ENCODE measurements at places on chromosomes 4 and X.

DNA sequence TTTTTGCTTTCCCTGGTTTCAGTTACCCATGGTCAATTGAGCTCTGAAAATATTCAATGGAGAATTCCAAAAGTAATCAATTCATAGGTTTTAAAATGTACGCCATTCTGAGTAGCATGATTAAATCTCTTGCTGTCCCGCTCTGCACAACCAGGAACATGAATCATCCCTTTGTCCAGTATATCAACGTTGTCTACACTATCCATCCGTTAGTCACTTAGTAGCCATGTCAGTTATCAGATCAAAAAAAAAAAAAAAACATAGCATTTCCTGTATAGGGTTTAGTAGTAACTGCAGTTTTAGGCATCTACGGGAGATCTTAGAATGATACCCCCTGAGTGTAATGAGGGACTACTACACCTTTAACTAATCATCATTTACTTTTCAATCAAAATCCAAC is 15.1 kb downstream of the LAMP2 start:
- no peak for DNase-seq

- no peak for DNase-seq
Observed at GRCh38 chr4:128009428-128009827, 44.2 kb downstream of the ABHD18 start.

GRCh38 chrX:85359051-85359450 is 20.4 kb downstream of the POF1B start:
- no peak for DNase-seq

DNA sequence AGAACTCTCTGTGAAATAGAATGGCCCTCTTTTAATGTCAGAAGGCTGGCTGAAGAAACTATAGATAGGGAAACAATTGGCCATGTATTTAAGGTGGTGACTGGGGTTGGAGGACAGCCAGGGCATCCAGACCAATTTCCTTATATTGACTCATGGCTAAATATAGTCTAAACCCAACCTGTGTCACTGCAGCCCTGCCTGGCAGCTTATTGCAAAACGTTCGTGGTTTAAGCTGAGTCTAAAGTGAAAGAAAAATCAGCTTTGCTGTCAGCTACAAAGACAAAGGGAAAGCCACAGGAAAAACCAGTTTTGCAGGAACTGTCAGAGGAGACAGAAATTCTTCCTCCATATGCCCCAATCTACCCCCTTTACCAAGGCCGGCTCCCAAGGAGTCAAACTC is 902.8 kb upstream of the NDST4 start:
- DNase-seq = no peak

DNA sequence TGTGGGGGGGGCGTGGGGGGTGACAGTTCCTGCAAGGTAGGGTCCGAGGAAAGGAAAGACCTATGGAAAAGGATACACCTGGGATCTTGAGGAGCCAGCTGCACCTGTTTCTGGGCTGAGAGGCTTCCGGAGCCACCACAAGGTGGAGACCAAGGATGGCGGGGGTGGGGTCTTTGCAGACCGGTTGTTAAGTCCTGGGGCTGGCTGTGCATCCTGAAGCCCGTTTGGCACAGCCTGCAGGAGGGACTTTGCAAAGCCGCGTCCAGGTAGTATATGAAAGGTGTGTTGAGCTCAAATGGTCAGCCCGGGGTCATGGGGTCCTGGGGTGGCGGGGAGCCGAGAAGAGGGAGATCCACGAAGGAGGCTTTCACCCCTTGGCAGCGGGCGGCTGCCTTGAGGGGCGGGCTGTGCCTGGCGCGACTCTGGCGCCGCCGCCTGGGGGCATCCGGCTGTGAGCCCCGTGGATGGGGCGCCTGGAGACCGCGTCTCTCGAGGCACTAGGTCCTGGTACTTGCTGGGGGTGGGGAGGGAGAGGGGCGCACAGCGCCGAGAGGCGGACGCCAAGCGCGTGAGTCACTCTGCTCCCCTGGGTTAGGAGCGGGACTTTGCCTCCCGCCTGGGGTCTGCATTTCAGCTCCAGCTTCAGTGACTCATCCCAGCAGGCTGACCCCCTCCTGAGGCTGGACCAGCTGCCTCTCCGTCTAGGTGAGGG is 58.2 kb upstream of the DYNLT3 start:
- peak; percentile 2 for DNase-seq

- no peak for DNase-seq
Observed at GRCh38 chr4:174122705-174123104, 160.8 kb downstream of the FBXO8 start.

DNA sequence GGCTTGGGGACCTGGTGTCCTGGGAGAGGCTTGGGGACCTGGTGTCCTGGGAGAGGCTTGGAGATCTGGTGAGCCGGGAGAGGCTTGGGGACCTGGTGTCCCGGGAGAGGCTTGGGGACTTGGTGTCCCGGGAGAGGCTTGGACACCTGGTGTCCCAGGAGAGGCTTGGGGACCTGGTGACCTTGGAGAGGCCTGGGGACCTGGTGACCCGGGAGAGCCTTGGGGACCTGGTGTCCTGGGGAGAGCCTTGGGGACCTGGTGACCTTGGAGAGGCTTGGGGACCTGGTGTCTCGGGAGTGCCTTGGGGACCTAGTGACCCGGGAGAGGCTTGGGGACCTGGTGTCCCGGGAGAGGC is 12.6 kb downstream of the SHOX start:
- no peak for DNase-seq
